ENCODE measurements at places on chromosomes 11 and 22.

- DNase-seq: no peak
Observed at GRCh38 chr11:84673753-84674152, 953.4 kb downstream of the DLG2 start.

DNA sequence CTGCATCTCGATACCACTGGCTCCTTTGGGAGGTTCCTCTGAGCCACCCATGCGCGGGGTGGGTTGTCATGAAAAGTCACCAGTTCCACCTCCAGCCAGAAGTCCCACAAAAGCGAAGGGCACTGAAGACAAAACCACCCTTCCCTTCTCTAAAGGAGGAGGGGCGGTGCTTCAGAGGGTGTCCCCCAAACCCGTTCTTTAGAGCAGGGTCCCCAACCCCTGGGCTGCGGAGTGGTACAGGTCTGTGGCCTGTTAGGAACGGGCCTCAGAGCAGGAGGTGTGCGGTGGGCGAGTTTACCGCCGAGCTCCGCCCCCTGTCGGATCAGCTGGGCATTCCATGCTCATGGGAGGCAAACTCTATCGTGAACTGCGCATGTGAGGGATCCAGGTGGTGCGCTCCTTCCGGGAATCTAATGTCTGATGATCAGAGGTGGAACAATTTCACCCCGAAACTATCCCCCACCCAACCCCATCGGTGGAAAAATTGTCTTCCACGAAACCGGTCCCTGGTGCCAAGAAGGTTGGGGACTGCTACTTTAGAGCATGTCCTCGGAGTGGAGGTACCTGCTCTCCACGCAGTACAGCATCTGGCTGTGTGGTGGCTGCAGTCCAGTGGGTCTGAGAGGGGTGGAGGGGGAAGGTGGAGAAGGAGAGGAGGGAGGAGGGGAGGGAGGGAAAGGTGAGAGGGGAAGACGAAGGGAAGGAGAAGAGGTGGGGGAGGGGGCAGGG, 72.9 kb upstream of the SEPTIN5 start:
- DNase-seq: no peak

- no peak for DNase-seq
Observed at GRCh38 chr22:46408568-46409506, 73.3 kb downstream of the TRMU start.

GRCh38 chr11:64093233-64094039, 57.7 kb downstream of the FLRT1 start:
- peak; percentile 62 for DNase-seq

GRCh38 chr11:39374963-39375698, 2084.3 kb downstream of the LRRC4C start:
- no peak for DNase-seq

- no peak for DNase-seq
Observed at GRCh38 chr11:10605941-10606381, 37.5 kb upstream of the LYVE1 start.

DNA sequence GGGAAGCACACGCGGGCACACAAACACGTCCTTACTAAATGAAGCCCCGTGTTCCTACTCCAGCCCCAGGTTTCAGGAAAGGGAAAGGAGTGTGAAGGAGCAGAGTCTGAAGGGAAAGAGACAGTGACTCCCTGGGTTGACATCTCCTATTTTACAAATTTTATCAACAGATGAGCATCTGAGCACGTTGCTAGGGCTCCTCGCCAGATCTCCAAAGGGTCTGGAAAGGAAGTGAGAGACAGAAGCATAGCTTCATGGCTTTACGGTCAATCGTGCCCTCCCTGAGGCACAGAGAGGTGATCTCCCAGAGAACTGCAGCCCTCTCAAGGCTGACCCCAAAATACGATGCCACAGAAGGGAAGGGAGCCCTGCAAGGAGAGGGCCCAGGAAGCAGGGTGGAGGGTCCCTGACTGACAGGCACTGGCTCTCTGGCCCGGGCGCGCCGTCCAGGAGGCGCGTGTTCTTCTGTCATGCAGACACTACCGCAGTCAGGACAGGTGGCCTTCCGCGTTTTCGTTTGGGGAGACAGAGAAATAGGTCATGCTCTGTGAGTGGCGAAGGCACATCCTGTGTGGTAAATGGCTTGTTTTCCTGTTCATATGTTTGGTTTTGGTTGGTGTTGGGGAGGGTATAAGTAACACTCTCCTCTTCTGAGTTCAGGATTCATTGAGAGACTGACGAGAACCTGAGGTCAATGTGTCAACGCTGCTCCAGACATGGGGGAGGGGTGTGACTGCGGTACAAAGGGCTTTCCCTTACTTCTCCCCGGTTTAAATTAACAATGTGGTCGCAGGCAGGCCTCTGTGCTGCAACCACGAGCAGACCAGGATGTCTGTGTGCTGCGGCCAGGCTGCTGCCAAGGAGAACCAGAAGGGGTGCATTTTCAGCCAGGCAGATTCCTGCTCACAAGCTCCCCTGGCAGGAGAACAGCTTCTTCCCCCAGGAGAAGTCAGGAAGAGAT, 813.3 kb downstream of the OPCML start:
- DNase-seq: no peak

- DNase-seq: no peak
Observed at GRCh38 chr11:665704-666281, 28.7 kb downstream of the DRD4 start.

GRCh38 chr11:12744826-12745502, 70.7 kb downstream of the TEAD1 start:
- peak; percentile 40 for DNase-seq

- no peak for DNase-seq
Observed at GRCh38 chr11:36192425-36193289, 96.6 kb downstream of the COMMD9 start.

- DNase-seq: peak; percentile 31
Observed at GRCh38 chr11:58788355-58789023, 56.0 kb downstream of the GLYATL2 start.

DNA sequence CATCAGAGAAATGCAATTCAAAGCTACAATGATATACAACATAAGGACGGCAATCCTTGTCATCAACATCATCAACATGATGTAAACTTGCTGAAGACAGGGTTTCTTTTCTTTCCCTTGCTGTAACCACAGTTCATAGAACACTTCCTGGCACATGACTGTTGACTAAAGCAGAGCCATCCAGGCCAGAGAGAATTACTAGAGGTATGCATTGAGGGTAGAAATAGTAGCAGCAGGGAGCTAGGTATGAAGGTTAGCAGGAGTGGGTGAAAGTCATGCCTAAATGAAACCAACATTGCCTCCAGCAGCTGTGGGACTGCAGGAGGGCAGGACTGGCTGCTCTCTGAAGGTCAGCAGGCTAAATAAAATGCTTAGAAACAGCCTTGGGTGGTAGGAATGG, 103.7 kb downstream of the LRRC32 start:
- DNase-seq: no peak

GRCh38 chr11:47278769-47279168, 8.8 kb downstream of the MADD start:
- no peak for DNase-seq

- DNase-seq: no peak
Observed at GRCh38 chr11:11069841-11070835, 212.3 kb upstream of the ZBED5 start.

GRCh38 chr11:16993495-16993894, 20.7 kb downstream of the PLEKHA7 start:
- DNase-seq: no peak

GRCh38 chr11:64934682-64935358, 873 bp downstream of the GPHA2 start:
- peak; percentile 7 for DNase-seq

- no peak for DNase-seq
Observed at GRCh38 chr11:99422581-99423427, 402.1 kb downstream of the CNTN5 start.

- peak; percentile 91 for DNase-seq
Observed at GRCh38 chr11:118928101-118928869, 2.6 kb upstream of the BCL9L start.

GRCh38 chr11:12822392-12823022, 148.3 kb downstream of the TEAD1 start:
- DNase-seq: no peak

- DNase-seq: peak; percentile 71
Observed at GRCh38 chr22:32204856-32205722, at the start of gene RFPL2. Gene RFPL2 (minus strand): TSS chr22:32205073. CDS start chr22:32202451, 2,622 bp downstream.

DNA sequence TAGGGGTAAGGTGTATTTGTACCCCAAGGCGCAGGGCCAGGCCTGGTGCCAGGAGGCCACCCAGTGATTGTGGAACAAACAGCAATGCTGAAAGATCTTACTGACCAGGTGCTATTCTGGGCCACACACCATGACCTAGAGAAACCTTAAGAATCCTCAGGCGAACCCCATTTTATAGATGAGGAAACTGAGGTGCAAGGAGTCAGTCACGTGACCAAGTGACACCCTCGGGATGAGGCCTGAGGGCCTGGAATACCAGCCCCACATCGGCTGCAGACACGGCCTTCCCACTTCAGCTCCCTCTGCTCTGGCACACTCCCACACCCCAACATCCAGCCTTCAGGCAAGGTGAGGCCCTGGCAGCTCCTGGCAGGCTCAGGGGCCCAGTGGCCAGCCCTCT, 13.1 kb downstream of the CABP7 start:
- no peak for DNase-seq

- DNase-seq: peak; percentile 75
Observed at GRCh38 chr11:65274735-65275682, 13.2 kb downstream of the POLA2 start.

DNA sequence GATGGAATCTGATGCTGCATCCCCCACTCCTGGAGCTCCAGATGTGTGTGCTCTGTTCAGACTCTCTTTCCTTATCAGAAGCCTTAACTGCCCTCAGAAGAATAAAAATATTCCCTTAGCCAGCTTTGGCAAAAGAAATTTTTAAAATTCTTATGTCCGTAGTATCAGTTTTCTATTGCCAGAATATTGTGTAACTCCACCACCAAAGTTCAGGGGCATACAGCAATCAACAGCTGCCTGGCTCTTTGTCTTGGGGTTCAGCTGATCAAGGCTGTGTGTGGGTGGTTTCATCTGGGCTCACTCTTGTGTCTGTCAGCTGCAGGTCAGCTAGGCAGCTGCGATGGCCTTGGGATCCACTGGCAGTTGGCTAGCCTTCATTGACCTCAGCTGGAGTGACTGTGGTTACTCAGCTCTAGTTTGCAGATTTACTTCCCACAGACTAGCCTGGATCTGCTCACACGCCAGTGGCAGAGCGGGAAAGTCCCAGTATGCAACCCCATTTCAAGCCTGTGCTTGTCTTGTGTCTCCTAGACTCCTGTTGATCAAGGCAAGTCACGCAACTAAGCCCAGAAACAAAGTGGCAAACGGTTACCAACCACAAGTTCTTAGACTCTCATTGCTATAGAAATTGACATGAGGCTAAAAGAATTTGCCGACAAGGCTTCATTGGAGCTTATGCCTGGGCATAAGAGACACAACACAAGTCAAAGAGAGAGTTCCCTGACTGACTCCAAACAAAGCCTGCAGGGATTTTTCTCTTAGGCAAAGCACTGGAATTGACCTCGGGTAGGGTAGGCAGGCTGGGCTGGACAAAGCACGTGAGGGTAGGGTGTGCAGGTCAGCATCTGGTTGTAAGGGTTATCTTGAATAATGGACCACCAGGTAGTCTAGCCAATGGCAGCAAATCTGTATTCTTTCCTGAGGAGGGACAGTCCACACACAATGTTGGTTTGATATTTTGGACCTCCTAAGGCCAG, 7.5 kb downstream of the TMEM138 start:
- DNase-seq: no peak

DNA sequence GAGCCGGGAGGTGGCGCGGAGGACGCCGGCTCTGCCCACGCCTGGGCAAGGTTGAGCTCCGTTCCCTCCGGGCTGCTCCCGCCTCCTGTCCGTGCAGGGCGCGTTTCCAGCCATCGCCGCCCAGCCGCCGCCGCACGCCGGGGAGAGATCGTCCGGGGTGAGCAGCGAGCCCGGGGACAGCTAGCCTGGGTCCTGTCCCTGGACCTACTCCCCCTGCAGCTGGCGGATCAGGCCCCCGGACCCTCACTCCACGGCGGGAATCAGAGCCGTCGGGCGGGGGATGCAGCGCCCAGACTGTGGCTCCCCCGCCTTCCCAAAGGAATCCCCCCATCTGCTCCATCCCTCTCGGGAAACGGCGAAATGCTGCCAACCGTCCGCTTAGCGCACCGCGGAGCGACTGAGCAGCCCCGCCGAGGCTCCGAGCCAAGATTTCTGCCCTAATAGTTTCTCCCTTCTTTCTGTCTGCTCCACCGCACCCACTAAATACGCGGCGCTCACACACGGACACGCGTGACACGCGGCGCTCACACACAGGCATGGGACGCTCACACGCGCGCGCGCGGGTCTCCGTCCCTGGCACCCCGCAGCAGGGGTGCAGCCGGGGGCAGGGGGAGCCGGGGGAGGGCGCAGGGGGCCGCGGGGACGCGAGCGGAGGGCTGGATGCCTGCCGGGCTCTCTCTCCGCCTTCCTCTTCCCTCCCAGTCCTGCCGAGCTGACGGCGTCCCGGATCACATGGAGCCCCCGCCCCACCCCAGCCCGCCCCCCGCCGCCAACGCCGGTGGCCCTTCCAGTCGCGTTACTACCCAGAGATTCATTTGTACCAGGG, at the start of gene KCNJ5:
TSS of gene KCNJ5 (plus strand) at position 814 of the 826 bp plus-strand sequence. CDS start 19,918 bp downstream, outside the sequence.
- DNase-seq: no peak

DNA sequence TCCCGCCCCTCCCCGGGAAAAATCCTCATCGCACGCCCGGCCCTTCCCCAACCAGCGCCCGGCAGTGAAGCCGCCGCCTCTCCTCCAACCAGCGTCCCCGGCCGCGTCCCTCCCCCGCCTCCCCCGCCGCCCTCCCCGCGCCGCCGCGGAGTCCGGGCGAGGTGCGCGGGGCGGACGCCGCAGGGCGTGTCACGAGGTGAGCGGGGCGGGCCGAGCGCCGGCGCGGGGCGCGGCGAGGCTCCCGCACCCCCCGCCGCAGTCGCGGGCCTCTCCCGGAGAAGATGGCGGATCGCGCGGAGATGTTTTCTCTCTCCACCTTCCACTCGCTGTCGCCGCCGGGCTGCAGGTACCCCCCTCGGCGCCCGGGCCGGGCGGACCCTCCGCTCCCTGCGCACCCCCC, at the start of gene MAPK8IP2:
TSS of gene MAPK8IP2 (plus strand) at position 256 of the 400 bp plus-strand sequence. CDS start at position 282, 26 bp downstream.
- DNase-seq: peak; percentile 77

DNA sequence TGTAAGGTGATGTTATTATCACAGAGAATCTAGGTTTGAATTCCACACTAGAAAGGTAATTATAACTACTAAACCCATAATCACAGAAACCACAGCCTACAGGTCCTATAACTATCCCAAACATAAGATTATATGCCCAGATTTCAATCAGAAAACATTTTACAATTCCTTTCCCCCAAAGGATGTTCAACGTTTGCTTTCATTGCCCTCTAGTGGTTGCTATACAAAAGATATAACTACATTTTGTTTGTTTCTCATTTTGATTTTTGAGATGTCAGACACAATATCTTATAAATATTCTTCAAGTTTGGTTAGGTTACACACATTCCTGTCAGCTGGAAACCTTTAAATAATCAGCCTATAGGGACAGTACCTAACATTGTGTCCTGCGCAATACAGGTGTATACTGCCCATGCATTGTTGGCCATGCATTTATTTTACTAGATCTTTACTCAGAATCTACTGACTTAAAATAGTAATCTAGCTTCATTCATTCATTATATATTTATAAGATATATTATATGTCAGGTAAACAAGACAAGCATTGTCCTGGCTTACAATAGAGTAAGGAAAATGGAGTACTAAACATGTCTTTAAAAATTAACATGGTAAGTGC, 530.5 kb upstream of the CCDC90B start:
- no peak for DNase-seq

Data from WERI-Rb-1 (cell line).